ENCODE measurements at places on chromosomes 2 and 18. TPM values are rescaled to one million over a fixed set of nuclear protein-coding genes. Genes with fewer than 3 reads are reported as not detected.

The EFEMP1 gene
- 57.3 TPM for total RNA-seq

The RALBP1 gene
- total RNA-seq, result 103 TPM

The UGT1A10 gene
- not detected for total RNA-seq

The IL37 gene
- total RNA-seq, result not detected

The FHL2 gene
- total RNA-seq, result 114 TPM

The SLC8A1 gene
- 166 TPM for total RNA-seq

The DAW1 gene
- total RNA-seq, result not detected

The ACMSD gene
- not detected for total RNA-seq

The TTR gene
- total RNA-seq, result not detected

The ACOXL gene
- total RNA-seq, result not detected

The NCKAP5 gene
- 0.33 TPM for total RNA-seq

The CDH20 gene
- 0.42 TPM for total RNA-seq

The DHRS9 gene
- 0.99 TPM for total RNA-seq

The FSIP2 gene
- total RNA-seq, result 0.11 TPM

The FSHR gene
- not detected for total RNA-seq

The LPIN1 gene
- total RNA-seq, result 77.0 TPM

The C1GALT1C1L gene
- total RNA-seq, result 0.80 TPM

The RBBP8 gene
- 23.9 TPM for total RNA-seq

The SERPINB3 gene
- not detected for total RNA-seq

The CASP8 gene
- 4.9 TPM for total RNA-seq

The DSC3 gene
- 0.52 TPM for total RNA-seq

The PLEKHM3 gene
- 32.3 TPM for total RNA-seq

The CD207 gene
- 0.33 TPM for total RNA-seq

The UGT1A1 gene
- not detected for total RNA-seq

The TRPM8 gene
- not detected for total RNA-seq

The C1QL2 gene
- total RNA-seq, result not detected

The POTEJ gene
- not detected for total RNA-seq

The SALL3 gene
- not detected for total RNA-seq

The HMSD gene
- not detected for total RNA-seq

The LHCGR gene
- total RNA-seq, result 3.0 TPM

The SPIRE1 gene
- 37.5 TPM for total RNA-seq

The FOXD4L1 gene
- 0.42 TPM for total RNA-seq

The ABI2 gene
- 63.2 TPM for total RNA-seq

The AGAP1 gene
- 37.9 TPM for total RNA-seq

The ACVR1C gene
- 0.06 TPM for total RNA-seq

The COL4A4 gene
- total RNA-seq, result 7.0 TPM

The LYPD6B gene
- total RNA-seq, result not detected

The PTPN4 gene
- 22.0 TPM for total RNA-seq

The CRYGC gene
- total RNA-seq, result not detected

The ASB3 gene
- 12.3 TPM for total RNA-seq

The KIAA2012 gene
- 0.45 TPM for total RNA-seq

Measured in esophagus muscularis mucosa (tissue), 4 donors.